ENCODE measurements at places on chromosomes 1 and 21.

DNA sequence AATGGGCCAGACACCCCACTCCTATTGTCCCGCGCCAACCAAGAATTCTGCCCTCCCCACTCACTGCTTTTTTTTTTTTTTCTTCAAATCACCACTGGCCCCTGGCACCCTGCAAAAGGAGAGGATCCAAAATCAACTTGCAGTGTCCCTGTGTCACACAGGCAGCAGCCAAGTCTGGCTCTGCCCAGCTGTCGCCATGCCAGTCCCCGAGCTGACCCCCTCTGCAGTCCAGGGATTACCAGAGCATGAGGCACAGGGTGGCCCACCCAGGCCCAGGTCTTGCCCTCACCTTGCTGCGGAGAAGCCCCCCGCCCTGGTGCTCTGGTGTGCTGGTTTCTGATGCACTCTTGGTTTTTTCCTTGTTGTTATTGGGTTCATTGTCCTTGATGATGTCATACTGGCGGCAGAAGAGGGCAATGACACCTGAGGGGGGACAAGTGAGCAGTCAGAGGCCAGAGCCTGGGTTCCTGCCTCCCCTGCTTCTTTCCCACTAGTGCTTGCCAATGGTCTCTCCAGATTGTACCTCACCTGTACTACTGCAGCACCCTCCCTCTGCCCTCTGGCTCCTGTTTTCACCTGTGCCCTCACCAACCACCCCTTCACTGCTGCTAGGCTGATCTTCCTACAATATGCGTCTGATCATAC is 6.2 kb downstream of the FNDC5 start:
- no peak for DNase-seq

GRCh38 chr21:16578912-16579311 is 849.1 kb downstream of the USP25 start:
- no peak for DNase-seq

- no peak for DNase-seq
These were observed 65.1 kb downstream of the DISC1 start for GRCh38 chr1:231691618-231692259.

GRCh38 chr1:67662884-67663283 is 22.1 kb upstream of the GADD45A start:
- DNase-seq = no peak

GRCh38 chr1:119600561-119600960 is 47.5 kb downstream of the ZNF697 start:
- no peak for DNase-seq

GRCh38 chr21:34612557-34612956 is 2.4 kb downstream of the RCAN1 start:
- no peak for DNase-seq

GRCh38 chr1:156944268-156944667 is 23.8 kb downstream of the LRRC71 start:
- DNase-seq = no peak
